ENCODE measurements at places on chromosomes 13 and 19. TPM values are rescaled to one million over a fixed set of nuclear protein-coding genes. Genes with fewer than 3 reads are reported as not detected.

DNA sequence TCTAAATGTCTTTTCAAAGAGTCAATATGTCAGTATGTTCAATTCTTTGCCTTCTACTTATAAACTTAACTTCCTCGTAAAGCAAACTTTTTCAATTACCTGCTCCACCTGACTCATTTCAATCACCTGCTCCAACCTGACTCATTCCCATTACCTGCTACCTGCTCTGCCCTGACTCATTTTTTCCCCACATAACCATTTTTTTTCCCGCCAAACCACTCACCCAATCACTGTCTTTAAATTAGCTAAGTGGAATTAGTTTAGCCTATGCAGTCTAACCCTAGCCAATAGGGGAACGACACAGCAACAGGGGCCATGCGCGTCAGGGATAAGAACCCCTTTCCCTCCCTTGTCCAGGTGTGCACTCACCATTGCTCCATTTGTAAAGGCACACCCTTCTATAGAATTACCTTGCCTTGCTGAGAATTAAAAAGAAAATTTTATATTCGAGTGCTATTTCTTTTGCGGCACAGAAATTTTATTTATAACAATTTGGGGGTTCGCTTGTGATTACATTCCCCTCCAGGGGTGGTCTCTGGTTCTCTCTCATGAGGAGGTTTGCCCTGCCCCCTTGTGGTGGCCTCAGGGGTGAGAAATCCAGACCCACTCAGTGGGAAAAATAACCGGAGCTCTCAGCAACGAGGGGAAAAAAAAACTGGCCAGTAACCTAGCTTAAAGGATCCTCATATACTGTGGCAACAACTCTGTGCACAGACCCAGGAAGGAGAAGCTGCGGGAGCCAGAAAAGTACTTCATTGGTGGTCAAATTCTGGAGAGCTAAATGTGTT lies 193.1 kb downstream of the ZNF486 start:
- peak; percentile 17 for DNase-seq

GRCh38 chr19:9850235-9850959 lies 15.3 kb downstream of the PIN1 start:
- DNase-seq: peak; percentile 29

GRCh38 chr19:30810726-30811125 lies 438.5 kb downstream of the ZNF536 start:
- no peak for DNase-seq

UBE2L5 gene
- polyA plus RNA-seq: 0.66 TPM

GRCh38 chr13:95007322-95007721 lies 293.9 kb downstream of the ABCC4 start:
- no peak for DNase-seq

PNMA8A gene
- polyA plus RNA-seq: 45.6 TPM

DNA sequence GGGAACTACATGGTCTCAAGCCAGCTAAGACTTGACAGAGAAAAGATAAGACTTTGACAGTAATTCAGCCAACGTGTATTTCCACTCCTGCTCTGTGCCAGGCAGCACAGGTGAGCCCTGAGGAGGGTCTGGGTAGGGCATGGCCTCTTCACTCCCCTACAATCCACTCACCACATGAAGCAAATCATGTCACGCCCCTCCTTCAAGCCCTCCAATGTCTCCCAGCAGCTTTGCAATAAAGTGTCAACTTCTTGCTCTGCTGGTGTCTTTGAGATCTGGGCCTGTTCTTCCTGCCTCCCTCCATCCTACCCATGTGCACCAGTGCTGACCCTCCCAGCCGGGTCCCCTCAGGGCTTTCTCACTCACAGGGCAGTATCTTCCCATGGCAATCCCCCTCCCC lies 58.5 kb downstream of the CCDC70 start:
- no peak for DNase-seq

GRCh38 chr19:40549007-40549708 lies 27.5 kb upstream of the SHKBP1 start:
- no peak for DNase-seq

DNA sequence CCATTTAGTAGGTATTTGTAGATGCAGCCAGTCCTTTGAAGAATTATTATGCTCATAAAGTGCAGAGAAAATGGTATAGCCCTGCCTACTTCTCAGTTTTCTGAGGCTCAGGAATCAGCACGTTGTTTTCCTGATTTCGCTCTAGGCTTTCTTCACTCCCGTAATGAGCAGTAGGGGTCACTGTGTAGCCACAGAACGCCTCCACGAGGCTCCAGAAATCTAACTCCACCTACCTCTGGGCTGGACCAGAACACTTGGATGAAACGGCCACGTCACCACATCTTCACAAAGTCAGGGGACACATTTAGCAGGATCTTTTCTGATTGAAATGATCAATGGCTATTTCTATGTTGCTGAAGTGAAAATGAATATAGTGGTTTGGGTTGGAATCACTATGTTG lies 49.8 kb upstream of the GTF3A start:
- no peak for DNase-seq

DNA sequence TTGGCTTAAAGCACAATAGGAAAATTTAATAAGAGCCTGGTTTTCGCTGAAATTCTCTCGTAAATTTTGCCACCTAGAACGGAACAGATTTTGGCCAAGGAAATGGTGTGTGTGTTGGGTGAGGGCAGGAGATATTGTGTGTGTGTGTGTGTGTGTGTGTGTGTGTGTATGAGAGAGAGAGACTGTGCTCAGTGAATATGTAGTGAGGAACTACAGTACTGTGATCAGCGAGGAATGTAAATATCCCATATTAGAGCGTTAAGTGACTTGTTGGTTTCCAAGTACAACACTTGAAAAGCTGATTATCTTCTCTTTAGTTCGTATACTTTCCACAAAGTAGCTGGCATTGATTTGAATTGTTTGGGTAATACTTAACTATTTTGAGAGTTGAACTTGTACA lies 738.9 kb downstream of the PCDH9 start:
- no peak for DNase-seq

NTF4 gene
- 4.4 TPM for polyA plus RNA-seq

- no peak for DNase-seq
Measured at GRCh38 chr19:47310819-47311218, 1.2 kb downstream of the C5AR1 start.

GRCh38 chr13:48818495-48819356 lies 157.0 kb upstream of the FNDC3A start:
- no peak for DNase-seq

COMP gene
- polyA plus RNA-seq: 0.35 TPM

DNA sequence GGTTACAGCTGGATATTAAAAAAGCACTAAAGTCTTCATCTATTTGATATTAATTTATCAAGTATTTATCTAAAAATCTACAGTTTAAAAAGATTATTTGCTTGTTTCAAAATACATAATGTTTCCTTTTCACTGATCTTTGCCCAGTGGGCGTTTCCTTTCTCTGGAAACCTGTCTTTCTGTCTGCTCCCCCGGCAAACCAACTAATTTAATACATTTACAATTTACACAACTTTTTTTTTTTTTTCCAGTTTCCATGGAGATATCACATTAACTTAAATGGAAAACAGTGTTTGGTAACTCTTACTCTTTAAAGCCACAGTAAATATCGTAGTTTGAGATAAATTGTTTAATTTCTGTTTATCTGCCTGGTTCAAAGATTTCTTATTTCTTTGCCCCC lies 5.3 kb downstream of the GPC6 start:
- DNase-seq: no peak

GRCh38 chr13:40504641-40505040 lies 161.8 kb downstream of the FOXO1 start:
- no peak for DNase-seq

GRCh38 chr19:41325947-41326706 lies 16.2 kb downstream of the CCDC97 start:
- no peak for DNase-seq

DNA sequence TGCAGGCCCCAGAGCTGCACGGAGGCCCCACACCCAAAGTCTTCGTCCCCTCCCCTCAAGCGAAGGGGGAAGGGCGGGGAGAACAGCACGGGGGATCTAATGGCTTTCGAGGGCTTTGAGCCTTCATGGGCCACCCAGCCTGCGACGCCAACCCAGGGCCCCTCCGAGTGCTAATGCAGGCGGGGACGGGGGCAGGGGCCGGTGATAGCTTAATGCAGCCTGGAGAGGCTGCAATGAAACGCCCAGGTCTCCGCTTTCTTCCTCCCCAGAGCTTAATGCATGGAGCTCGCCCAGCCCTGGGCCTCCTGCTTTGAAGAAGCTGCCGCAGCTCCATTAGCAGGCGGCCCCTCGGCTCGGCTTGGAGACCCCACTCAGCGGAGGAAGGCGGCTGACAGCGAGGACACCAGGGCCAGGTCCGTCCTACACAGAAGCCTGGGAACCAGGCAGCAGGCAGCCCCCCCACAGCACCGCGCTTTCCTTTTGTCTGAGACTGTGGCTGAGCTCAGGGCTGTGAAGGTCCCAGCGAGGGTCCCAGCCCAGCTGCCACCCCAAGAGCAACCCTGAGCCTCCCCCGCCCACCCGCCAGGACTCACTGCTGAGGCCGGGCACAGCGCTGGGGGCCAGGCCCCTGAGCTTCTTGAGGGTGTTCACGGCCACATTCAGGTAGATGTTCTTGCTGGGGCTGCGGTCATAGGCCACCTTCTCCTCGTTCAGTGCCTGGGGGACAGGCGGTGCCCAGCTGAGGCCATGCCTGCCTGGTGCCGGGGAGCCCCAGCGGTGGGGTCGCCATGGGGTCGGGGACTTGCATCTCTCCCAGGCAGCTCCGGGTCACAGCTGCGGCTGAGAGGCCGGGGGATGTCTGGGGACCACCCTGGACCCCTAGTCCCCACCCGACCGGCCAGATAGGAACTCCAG lies 7.5 kb upstream of the ATP8B3 start:
- no peak for DNase-seq

- DNase-seq: no peak
Measured at GRCh38 chr19:645912-646778, 6.5 kb downstream of the FGF22 start.

COL4A2 gene
- polyA plus RNA-seq: 507 TPM

- no peak for DNase-seq
Measured at GRCh38 chr13:97275776-97276501, 53.8 kb downstream of the MBNL2 start.

GRCh38 chr13:28630869-28631268 lies 28.1 kb upstream of the POMP start:
- no peak for DNase-seq

DNA sequence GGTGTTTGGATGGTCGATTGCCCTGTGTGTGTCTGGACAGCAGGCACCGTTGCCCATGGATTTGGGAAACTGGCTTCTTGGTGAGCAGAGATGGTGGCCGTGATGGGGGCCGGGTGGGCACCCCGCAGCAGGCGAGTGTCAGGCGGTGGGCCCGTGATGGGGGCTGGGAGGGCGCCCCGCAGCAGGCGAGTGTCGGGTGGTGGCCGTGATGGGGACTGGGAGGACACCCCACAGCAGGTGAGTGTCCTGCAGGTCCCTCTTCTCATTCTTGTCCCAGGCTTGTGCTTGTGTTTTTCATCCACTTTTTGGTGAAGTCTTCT lies 86.5 kb downstream of the KDM4B start:
- no peak for DNase-seq

GRCh38 chr19:11138601-11139300 lies 16.8 kb downstream of the SPC24 start:
- no peak for DNase-seq

CLDN10 gene
- 124 TPM for polyA plus RNA-seq

GRCh38 chr19:13396250-13397080 lies 109.8 kb downstream of the CACNA1A start:
- no peak for DNase-seq

ZNF443 gene
- polyA plus RNA-seq: 9.9 TPM

GRCh38 chr13:84362777-84363176 lies 480.5 kb upstream of the SLITRK1 start:
- DNase-seq: no peak

- peak; percentile 70 for DNase-seq
Measured at GRCh38 chr19:15199661-15200552, 888 bp downstream of the NOTCH3 start.

ZNF66 gene
- polyA plus RNA-seq: 4.5 TPM

GRCh38 chr13:99883805-99884204 lies 87.8 kb downstream of the ZIC5 start:
- DNase-seq: no peak

GRCh38 chr19:4007836-4008539 lies 452 bp downstream of the PIAS4 start:
- no peak for DNase-seq

- no peak for DNase-seq
Measured at GRCh38 chr13:92429231-92429630, 797.4 kb upstream of the GPC6 start.

DNA sequence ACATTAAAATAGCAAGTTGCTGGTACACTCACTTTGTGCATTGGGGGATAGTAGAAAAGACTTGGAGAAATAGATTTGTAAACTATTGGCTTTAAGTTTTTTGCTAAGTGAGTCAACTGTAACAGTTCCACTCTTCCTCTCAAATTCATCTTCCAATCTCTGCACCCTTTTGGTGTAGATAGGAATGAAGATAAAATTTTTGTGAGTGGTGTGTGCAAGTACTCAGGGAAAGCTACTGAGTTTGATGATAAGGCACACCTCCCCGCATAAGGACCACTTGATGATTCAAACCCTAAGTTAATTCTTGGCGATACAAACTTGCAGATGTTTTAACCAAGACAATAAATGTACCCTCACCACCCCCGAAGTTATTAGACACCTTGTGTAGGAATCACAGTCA lies 168.3 kb upstream of the SLITRK1 start:
- no peak for DNase-seq

- DNase-seq: no peak
Measured at GRCh38 chr13:44198826-44199225, 174.8 kb upstream of the SERP2 start.

GRCh38 chr19:11130824-11131455 lies 24.6 kb downstream of the SPC24 start:
- no peak for DNase-seq

GRCh38 chr13:73335210-73335609 lies 276.4 kb downstream of the KLF5 start:
- no peak for DNase-seq

- DNase-seq: no peak
Measured at GRCh38 chr13:113297370-113298042, 467 bp downstream of the LAMP1 start.

RFXAP gene
- 13.4 TPM for polyA plus RNA-seq

FFAR1 gene
- 0.45 TPM for polyA plus RNA-seq

GRCh38 chr19:4911314-4911713 lies 2.0 kb downstream of the UHRF1 start:
- no peak for DNase-seq

ZNF835 gene
- 4.9 TPM for polyA plus RNA-seq

USHBP1 gene
- polyA plus RNA-seq: 7.4 TPM

- no peak for DNase-seq
Measured at GRCh38 chr19:2199861-2200623, 36.1 kb downstream of the PLEKHJ1 start.

All from left renal cortex interstitium (tissue), 4 donors.